ENCODE measurements at places on chromosomes 4 and X.

GRCh38 chr4:138972956-138973801 lies 42.4 kb upstream of the NOCT start:
- DNase-seq, result peak; percentile 69

DNA sequence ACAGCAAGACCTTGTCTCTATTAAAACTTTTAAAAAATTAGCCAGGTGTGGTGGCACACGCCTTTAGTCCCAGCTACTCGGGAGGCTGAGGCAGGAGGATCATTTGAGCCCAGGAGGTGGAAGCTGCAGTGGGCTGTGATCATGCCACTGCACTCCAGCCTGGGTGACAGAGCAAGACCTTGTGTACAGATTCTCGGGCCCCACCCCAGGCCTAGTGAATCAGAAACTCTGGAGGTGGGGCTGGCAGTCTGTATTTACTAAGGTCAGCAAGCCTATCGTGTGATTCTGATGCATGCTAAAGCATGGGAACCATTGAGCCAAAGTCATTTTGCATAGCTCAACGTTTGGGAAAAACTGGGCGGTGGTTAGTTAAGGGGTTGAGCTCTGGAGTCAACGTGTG lies 3.5 kb downstream of the S100G start:
- DNase-seq, result no peak

DNA sequence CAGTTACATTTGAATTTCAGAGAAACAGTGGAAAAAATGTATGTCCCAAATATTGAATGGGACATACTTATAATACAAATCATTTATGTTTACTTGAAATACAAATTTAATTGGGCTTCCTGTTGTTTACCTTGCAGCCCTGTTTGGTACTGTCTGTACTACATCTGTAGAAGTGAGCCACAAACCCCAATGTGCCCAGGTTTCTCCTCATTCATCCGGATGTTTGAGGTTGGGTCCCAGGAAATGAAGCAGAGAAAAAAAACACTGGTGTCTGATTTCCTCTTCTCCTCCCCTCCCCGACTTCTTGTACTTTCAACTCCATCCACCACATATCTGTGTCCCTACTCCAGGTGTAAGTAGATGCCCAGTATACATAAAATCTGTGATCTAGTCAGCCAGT lies 27.1 kb upstream of the SCRG1 start:
- DNase-seq, result no peak

- no peak for DNase-seq
These were observed 44.8 kb downstream of the PNMA5 start for GRCh38 chrX:152949114-152949513.

DNA sequence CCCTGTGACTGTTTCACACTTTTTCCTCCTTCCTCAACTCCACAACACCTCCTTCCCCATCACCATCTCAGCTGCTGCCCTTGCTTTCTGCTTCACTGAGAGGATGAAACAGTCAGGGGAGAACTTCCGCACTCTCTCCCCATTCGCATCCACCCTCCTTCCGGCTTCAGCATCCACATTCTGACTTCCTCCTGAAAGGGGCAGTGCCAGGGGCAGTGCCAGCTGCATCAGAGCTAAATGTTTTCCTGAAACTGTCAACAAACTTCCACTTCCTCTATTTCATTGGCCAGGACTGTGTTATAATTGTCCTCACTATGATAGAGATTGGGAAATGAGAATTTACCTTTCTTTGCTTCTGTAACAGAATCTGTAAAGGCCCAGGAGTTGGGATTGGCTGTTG lies 18.2 kb upstream of the RASL11B start:
- DNase-seq, result no peak

DNA sequence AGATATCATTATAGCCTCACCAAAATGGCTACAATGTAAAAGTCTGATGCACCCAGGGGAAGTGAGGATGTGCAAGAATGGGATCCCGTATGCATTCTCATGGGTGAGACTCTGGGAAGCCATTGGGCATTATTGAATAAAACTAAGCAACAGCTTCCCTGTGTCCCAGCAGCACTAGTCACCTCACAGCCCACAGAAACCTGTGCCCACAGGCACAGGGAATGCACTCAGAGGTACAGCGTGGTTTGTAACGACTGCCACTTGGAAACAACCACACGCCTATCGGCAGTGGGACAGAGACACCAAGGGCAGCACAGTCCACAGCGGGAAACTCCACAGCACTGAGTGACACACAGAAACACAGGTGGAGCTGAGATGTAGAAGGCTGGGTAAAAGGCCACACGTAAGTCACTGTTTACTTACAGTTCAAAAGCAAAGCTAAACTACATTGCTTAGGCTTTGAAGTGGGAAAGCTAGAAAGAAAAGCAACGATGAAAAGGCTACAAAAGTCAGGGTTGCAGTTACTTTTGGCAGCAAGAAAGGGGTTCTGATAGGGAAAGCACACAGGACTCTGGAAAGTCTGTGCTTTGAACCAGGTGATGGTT lies 69.2 kb downstream of the HAUS3 start:
- DNase-seq, result no peak

GRCh38 chr4:158817562-158818296 lies 48.9 kb downstream of the FNIP2 start:
- no peak for DNase-seq

DNA sequence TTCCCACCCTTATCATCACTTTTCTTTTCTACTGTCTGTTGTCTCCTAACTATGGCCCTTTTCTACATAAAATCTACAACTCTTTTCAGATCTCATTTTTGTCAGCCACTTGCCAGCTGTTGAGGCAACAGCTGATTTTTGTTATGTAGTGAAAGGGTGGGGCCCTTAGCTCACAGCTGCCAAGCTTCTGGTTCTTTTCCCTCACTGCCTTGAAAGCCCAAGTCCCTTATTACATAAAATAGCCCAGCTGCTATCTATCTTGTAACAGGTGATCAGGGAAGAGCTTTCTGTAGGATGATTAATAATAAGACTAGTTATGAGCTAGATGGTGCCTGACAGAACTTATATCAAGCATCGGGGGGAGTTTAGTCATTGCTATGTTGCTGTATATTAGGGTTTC lies 45.9 kb downstream of the ADGRL3 start:
- DNase-seq, result no peak

DNA sequence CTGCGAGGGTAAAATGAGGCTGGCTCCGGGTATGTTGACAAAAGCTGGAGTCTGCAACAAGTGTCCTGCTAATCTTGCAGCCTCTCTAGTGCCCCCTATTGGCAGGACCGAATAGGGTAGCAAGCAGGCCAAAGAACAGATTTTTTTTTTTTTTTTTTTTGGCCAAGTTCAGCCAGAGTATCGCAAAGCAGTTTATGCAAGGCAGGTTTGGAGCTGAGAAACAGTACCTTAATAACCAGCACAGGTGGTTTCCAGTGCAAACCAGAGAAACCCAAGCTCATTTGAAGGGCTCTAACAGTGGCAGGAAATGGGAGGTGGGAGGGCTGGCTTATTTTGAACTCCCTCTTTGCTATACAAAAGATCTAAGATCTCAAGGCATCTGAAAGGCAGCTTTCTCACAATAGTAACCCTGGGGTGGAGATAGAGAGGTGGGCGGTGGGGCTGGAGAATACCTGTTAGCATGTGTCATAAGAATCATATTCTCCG lies 38.2 kb upstream of the OCIAD2 start:
- no peak for DNase-seq

DNA sequence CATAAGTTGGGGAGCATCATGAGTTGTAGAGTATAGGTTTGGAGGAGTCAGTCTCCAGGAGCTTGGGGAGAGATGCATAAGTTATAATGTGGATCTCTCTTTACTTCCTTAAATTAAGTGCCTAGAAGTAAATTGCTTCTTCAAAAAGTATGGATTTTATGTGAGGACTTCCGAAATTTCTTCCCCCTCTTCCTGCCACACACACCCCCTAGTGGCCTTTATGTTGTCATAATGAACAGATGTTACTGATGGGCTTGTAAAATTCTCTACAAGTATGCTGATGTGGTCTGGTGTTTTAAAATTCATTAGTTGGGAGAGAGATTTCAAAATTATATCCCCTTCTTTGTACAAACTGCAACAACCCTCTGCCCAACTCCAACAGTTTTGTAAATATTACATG lies 2.3 kb upstream of the METTL14 start:
- no peak for DNase-seq

- peak; percentile 86 for DNase-seq
These were observed 183.2 kb downstream of the FBXW7 start for GRCh38 chr4:152352622-152353116.

- no peak for DNase-seq
These were observed 779.0 kb upstream of the SLIT2 start for GRCh38 chr4:19472666-19473065.

GRCh38 chr4:159706704-159707103 lies 603.8 kb downstream of the RAPGEF2 start:
- DNase-seq, result no peak

DNA sequence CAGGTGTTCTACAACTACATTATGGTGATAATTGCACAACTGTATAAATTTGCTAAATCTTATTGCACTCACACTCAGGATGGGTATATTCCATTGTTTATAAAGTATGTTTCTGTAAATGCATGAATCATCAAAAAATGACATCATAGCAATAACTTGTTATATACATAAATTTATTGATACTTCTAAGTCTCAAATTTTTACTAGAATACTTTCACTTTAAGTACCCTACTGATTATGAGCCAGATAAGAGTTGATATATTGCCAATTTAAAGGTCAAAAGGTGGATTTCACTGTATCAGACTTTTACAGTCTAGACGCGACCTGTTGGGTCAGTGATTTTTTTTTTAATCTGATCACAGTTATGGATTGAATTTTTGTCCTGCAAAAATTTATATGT lies 37.4 kb upstream of the MTMR1 start:
- DNase-seq, result no peak

DNA sequence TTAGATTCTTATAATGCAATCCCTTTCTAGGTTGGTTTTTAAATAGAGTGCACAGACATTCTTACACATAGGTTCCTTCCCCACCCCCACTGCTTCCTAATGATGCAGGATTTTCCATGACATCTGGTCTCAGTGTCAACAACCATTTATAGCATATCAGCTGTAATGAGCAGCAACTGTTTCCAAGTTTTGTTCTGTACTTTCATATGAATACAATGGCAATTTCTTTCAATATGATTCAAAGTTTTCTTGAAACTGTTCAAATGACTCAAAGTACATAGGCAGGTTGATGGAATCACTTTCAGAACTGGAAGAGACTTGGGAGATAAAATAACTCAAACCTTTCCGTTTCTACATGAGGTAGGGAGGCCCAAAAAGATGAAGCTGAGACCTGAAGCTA lies 220.7 kb downstream of the CAMK2D start:
- peak; percentile 42 for DNase-seq

DNA sequence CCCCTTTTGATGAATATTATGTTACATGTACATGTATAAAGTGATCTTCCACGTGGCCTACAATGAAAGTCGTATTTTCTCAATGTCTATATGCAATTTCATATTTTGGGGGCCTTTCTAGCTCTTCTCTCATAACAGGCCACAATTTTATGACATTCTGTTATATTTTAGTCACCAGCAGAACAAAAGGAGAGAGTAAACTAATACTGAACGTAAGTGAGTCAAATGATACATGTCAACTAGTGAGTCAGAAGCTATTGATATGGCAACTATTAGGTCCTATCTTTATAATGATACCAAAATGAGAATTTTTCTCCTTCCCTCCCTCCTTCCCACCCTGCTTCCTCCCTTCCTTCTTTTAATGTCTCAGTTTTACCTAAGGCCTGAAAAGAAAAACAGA lies 14.4 kb downstream of the GC start:
- DNase-seq, result no peak

- DNase-seq, result no peak
These were observed 6.9 kb upstream of the ARX start for GRCh38 chrX:25022499-25023325.

DNA sequence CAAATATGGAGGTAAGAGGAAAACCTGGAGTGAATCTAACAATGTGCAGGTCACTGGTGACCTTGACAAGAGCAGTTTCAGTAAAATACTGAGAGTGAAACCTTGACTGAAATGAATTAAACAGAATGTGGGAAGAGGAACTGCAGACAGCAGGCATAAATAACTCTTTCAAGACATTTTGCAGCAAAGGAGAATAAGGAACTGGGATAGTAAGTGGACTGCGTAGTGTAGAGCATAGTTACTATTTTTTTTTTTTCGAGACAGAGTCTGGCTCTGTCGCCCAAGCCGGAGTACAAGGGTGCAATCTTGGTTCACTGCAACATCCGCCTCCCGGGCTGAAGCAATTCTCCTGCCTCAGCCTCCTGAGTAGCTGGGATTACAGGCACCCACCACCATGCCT lies 24.0 kb downstream of the RBMX start:
- no peak for DNase-seq

DNA sequence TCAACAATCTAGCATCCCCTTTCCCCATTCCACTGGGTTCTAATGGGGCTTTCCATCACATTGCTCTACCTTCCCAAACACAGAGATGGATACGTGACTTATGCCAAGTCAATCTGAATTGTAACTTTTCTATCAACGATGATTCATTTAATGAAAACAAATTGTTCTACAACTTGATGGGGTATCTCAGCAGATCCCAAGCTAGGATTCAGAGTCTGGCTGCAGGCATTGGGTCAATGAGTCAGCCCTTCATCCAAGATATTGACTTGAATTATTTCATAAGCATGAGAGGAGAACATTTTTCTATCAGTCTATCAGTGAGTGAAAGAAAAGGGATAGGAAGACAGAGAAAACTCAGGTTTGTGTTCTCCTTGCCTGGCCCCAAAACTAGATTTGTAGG lies 15.0 kb upstream of the HPGDS start:
- no peak for DNase-seq

DNA sequence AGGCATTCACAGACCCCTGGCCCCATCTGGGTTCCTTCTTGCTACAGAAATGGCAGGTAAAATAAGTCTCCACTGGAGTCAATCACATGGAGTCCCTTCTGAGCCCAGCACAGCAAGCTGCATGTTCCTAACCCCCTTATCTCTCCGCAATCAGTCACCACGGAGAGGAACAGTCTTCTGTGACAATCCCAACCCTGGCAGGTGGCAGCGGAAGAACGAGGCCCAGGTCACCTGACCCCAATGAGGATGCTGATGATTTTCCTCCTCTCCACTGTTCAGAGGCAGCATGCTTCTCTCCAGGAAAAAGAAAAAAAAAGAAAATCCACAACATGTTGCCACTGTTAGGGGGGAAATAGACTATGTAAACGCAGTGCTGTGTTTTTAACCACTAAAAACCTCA lies 50.1 kb downstream of the TSPAN5 start:
- no peak for DNase-seq

DNA sequence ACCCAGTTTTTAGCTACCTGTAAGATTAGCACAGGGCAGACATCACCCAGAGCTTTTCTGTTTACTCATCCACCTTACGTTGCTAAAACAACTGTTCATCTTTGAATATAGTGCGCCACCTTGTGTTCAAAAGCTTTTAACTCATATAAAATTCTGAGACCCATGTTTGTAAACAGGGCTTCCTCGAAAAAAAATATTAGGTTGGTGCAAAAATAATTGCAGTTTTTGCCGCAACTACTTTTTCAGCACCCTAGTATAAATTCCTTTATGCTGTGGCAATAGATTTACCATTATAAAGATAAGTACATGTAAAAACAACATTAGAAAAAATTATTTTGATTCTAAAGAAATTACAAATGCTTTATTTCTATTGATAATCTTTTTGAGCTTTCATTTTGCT lies 147.9 kb downstream of the LRBA start:
- DNase-seq, result peak; percentile 2

GRCh38 chrX:10618961-10619360 lies 1.4 kb downstream of the MID1 start:
- DNase-seq, result no peak

All from DMS 273 treated with DMSO at 0.1 percent for 48 hours (cell line).